ENCODE measurements at places on chromosomes 1 and 21.

DNA sequence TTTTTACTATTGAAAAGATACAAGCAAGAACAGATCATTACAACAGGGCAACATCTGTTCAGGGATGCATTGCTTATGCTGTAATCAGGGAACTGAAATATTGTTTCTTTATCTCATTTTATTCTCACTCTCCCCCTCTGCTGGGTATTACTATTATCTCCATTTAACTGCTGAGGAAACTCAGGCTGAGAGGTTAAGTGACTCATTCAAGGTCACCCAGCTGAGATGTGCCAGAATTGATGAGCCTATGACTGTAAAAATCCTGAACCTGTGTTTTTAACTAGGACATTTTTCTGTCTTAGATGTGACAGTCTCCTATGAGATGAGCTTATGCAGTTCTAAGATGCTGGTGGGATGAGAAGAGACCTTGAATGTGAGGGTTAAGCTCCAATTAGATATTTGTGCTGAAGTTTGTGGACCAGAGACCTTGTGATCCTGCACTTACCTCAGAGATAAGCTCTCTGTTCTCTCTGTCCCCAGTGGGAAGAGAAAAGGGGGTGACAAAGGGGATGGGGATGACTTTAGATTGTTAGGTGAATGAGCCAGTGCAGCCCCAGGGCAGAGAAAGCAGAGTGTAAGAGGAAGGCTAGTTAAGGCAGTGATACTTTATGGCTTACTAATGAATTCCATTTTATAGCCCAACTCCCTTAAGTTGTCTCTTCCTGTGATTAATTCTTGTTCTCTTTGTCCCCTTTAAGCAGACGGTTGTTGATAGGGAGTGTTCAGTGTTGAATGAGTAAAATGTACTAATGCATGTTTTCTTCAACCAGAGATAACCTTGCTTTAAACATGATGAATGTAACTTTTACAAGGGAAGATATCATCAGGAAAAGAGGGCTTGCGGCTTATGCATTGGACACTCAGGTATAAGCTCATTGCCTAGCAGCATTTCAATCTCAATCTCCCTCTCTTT is 111.4 kb downstream of the HLX start:
- no peak for DNase-seq

DNA sequence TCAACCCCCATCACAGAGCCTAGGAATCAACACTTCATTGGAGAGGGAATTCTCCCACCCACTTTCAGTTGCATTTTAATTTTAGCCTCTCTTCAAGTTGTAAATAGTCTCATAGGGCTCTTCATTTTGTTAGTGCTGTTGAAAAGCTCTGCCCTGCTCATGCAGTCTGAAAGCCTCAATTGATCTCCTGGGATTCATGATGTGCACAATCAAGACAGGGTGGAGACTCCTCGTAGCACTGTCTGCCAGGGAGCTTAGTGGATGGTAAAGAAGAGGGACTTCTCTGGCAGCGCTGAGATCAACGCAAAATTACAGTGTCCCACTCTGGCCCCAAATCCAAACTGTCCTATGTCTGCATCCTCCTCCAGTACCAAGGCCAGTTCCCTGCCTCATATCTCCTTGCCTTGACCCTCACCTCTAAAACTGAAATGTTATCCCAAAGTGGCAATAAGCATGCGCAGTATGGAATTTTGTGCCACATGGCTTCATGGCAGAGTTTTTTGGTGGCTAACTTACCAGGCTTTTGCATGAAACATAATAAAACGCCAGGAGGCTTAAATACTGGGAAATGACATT is 282.2 kb downstream of the CACNA1E start:
- no peak for DNase-seq

DNA sequence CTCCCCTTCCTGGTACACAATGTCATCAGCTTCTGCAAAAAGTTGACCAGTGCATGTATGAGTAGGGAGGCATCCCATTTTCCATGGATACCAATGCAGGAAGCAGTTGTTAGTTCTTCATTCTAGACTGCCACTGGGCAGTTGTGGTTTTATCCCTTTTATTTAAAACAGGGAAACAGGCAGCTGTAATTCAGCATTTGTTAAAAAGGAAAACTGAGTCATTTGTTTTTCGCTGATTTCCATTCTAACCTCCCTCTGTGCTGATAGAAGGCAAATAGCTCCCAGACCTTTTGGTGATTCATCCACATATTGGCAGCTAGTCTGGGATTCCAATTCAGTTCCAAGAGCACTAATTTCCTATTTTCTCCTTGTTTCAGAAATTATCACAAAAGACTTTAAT is 21.1 kb upstream of the ABCA4 start:
- no peak for DNase-seq

GRCh38 chr1:65027666-65028358 is 61.5 kb upstream of the JAK1 start:
- DNase-seq, result no peak

DNA sequence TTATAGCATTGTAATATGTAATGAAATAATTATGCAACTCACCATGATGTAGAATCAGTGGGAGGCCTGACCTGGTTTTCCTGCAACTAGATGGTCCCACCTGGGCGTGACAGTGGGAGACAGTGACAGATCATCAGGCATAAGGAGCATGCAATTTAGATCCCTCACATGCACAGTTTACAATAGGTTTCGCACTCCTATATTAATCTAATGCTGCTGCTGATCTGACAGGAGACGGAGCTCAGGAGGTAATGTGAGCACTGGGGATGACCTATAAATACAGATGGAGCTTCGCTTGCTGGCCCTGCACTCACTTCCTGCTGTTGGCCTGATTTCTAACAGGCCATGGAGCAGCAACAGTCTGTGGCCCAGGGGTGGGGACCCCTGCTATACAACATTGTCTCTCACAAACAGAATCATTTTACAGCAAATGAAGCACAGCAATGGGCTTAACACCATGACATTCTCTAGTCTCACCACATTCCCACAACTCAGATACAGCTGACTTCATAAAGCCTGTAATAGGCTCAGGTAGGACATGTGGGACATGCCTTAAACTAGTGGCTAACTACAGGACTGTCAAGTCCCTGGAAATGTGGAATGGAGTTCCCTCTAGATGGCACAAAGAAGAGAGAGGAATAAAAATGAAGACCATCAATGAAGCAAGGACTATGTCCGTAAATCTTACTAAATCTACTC is 40.7 kb upstream of the SLC5A9 start:
- no peak for DNase-seq

DNA sequence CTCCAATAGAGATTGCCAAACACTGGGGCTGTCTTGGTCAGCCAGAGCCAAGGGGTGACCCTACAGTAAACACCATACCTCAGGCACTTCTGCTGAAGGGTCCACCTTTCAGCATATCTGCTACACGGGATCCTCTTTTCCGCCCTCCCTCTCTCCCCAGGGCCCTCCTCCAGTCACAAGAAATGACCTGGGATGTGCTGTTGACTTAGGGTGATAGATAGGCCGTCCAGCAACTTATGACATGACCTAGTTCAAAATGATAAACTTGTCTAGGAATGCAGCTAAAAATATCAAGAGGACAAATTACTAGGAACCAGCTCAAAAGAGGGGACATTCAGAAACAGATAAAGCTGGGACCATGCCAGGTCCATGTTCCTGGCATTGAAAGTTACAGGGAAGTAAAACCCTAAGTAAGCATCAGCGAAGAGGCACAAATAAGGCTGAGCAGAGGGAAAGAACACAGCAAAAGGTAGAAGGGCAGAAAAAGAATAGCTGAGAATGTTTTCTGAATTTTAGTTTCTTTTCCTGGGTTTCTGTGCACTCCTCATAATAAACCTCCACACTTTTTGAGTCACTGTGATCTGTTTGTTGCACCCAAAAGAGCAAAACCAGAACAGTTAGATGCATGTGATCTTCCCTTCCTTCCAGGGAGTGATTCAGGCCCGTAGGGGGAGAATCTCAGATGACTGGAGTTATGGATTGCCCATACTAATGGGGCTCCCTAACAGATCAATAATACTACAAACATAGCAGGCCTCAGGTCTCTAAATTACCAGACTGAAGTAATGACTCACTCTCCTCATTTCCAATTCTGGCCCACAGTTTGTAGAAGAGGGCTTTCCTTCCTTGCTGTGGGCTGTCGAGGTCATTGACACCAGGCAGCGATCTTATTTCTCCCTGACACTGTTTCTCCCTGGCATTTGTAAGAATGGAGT is 48.9 kb upstream of the F3 start:
- no peak for DNase-seq

DNA sequence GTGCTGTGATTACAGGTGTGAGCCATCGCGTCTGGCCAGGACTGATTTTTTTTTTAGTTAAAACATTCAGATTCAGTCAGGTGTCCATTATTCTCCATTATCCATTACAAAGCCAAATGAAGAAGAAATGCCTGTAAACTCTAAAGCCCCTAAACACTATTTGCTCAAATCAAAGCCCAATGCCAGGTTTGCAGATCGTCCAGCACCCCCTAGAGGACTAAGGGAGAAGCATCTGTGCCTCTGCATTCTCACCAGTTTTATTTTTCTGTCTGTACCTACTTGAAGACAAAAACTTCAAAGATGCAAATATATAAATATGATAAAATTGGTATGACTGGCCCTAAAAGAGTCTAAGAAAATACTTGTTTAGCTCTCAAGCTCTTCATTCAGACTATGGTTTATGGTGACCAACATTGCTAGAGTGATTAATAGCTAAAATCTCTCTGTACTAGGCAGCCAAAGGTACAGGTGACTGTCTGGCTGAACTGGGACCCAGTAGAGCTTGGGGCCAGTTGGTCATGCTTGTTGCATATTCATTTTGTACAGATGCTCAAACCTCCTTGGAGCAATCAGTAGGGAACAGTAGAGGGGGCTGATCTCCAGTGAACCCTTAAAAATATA is 138.4 kb downstream of the SYT2 start:
- no peak for DNase-seq

DNA sequence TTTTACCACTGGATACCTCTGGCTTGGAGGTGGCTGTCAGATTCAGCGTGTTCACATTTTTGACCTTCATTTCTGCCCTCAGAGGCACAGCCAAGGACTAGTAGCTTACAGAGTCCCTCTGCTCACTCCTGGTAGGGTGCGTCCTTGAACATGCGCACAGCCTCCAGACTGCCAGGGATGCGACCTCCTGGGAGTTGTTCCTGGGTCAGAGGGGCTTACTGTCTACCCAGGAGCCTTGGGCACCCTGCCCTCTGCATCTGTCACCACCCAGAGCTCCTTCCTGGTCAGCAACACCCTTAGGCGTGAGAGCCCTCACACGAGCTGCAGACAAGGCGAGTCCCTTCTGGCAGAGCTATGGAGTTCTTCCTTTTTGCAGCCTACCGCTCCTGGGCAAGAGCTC is 1.7 kb downstream of the SLX9 start:
- DNase-seq, result no peak

DNA sequence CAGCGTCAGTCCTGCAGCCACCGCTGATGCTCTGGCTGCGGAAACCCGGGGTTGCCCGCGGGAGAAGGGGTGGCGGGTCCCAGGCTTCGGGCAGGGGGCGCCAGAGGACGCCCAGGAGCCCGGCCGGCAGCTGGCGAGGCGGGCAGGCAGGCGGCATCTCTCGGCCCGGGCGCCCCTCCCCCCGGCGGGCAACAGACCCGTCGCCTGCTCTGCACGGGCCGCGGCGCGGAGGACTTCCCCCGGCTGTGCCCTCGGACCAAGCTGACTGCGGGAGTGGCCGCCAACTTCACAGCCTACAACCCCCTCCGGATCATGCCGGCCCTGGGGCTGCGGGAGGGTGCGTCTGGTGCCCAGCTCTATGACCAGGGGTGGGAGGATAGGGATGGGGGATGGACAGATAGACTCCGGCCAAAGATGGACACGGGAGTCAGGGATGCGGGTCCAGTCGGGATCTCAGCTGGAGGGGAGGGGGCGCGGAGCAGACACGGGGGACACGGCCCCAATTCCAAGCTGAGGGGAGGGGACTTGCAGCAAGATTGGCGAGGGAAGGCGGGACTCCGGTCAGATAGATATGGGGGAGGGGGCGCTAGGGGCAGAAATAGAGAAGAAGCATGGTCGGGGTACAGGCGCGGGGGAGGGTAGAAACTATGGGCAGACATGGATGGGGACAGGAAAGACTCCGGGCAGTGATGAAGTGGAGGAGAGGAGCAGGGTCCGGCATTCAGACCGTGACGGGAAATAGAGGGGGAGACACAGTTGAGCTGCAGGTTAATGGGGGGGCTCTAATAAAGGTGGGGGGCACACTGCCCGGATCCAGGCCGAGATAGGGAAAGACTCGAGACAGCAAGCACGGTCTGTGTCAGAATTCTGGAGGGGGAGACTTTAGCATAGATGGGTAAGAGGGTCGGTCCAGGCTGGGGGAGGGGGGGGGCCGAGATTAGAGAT is 1.1 kb downstream of the ADGRB2 start:
- DNase-seq, result peak; percentile 50

GRCh38 chr1:52842643-52843310 is at the start of gene ZYG11A:
Gene ZYG11A, plus strand, starts transcription at chr1:52842760. Its CDS starts 124 bp downstream, at chr1:52842884.
- peak; percentile 66 for DNase-seq

GRCh38 chr1:46612937-46613660 is 3.5 kb downstream of the MOB3C start:
- DNase-seq, result no peak

GRCh38 chr1:204478172-204478899 is 16.3 kb downstream of the PIK3C2B start:
- DNase-seq, result no peak

GRCh38 chr1:234963180-234963903 is 165.3 kb downstream of the TOMM20 start:
- peak; percentile 75 for DNase-seq

GRCh38 chr1:86466109-86466844 is 2.5 kb upstream of the CLCA1 start:
- no peak for DNase-seq

GRCh38 chr21:28746166-28746565 is 246.5 kb downstream of the LTN1 start:
- DNase-seq, result no peak

DNA sequence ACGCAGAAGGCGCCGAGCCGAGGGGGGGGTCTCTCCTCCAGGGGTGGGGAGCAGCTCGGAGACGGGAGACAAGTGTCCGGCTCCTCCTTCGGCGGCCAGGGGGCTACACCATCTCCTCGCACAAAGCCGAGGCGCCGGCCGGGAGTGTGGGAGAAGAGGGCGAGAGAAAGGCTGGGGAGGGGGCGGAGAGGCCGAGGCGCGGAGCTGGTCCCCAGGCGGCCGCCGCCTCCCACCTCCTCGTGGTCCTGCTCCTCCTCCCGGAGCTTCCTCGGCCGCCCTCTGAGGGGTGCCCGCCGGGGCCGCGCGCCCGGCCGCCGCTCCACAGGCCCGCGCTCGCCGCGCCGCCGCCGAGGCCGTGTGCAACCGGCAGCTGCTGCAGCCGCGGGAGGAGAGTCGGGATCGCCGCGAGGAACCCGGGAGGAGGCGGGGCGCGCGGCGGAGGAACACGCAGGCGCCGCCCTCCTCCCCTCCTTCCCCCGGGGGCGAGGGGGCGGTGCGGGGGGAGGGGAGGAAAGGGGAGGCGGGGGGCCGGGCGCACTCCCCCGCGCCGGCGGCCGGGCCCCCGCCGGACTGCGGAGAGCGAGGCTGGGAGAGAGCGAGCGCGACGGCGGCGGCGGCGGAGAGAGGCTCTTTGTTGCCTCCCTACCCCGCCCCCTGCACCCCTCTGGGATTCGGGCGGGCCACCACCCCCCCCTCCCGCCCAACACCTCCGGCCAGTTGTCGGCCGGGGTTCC is at the start of gene ENAH:
ENAH (minus strand) TSS at position 395 of the 734 bp plus-strand sequence. CDS start 433 bp downstream, outside the sequence.
- DNase-seq, result peak; percentile 60

- no peak for DNase-seq
Observed at GRCh38 chr1:2495026-2495425, 18.9 kb downstream of the PLCH2 start.

- DNase-seq, result no peak
Observed at GRCh38 chr1:25802915-25803314, 2.9 kb downstream of the SELENON start.

Measured in liver (tissue), 10 donors.